ENCODE measurements at places on chromosomes 11 and 22.

GRCh38 chr22:27804470-27805297 lies 3.1 kb upstream of the MN1 start:
- DNase-seq = peak; percentile 81

- DNase-seq = no peak
Measured at GRCh38 chr11:44454666-44455065, 110.8 kb upstream of the CD82 start.

GRCh38 chr11:488992-489391 lies 18.1 kb downstream of the RNH1 start:
- DNase-seq = peak; percentile 24

GRCh38 chr11:47317064-47317828 lies 35.3 kb downstream of the MYBPC3 start:
- DNase-seq = no peak

DNA sequence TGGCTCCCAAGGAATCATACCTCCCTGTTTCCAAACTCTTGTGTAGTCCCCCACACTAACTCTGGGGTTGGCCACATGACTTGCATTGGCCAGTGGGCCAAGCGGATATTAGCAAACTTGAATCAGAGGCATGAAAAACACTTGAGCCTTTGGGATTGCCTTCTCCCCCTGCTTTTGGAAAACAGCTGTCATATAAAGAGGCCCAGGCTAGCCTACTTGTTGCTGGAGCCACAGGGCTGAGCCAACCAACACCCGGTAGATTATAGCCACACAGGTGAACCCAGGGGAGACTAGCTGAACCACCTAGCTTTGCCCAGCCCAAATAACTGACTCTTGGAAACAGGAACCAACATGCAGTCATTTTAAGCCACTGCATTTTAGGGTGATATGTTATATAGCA lies 354.8 kb downstream of the TENM4 start:
- no peak for DNase-seq

DNA sequence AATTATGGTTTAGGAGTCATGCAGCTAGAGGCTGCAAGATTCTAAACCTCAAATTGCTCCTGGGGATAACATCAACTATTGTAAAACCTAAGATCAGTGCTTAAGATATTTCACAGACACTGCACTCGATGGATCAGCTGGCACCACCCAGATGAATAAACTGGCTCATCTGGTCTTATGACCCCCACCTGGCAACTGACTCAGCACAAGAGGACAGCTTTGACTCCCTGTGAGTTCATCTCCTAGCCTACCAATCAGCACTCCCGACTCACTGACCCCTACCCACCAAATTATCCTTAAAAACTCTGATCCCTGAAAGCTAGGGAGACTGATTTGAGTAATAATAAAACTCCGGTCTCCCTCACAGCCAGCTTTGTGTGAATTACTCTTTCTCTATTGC lies 782 bp upstream of the TTC12 start:
- DNase-seq = no peak

DNA sequence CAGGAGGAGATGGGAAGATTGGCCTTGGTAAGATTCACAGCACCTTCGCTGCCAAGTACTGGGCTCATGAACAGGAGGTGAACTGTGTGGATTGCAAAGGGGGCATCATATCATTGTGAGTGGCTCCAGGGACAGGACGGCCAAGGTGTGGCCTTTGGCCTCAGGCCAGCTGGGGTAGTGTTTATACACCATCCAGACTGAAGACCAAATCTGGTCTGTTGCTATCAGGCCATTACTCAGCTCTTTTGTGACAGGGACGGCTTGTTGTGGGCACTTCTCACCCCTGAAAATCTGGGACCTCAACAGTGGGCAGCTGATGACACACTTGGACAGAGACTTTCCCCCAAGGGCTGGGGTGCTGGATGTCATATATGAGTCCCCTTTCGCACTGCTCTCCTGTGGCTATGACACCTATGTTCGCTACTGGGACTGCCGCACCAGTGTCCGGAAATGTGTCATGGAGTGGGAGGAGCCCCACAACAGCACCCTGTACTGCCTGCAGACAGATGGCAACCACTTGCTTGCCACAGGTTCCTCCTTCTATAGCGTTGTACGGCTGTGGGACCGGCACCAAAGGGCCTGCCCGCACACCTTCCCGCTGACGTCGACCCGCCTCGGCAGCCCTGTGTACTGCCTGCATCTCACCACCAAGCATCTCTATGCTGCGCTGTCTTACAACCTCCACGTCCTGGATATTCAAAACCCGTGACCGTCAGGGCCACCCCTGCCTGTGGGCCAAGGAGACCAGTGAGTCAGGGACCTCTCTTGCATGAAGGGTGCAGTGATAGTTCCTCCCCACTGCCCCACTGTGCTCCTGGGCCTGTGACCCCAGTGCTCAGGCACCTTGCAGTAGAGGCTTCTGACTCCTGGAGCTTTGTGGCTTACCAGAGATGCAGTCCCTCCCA lies 83.6 kb downstream of the BCR start:
- no peak for DNase-seq

- no peak for DNase-seq
Measured at GRCh38 chr11:113556036-113556435, 80.8 kb upstream of the DRD2 start.

DNA sequence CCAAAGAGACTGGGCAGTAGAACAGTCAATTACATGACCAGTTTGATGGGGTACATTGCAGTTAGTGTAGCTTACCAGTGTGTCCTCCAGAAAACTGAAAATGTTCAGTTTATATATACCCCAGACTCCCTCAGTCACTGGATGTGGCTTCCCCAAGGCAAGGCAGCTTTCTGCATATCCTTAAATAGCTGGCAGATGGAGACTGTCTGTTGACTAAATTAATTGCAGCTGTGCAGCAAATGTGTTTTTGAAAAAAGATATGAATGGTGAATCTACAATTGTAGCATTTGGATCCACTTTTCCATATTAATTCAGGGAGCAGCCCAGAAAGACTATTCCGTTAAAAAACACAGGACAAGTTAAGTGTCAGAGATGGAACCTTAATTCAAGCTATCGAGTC lies 565.1 kb upstream of the CCDC179 start:
- DNase-seq = no peak

DNA sequence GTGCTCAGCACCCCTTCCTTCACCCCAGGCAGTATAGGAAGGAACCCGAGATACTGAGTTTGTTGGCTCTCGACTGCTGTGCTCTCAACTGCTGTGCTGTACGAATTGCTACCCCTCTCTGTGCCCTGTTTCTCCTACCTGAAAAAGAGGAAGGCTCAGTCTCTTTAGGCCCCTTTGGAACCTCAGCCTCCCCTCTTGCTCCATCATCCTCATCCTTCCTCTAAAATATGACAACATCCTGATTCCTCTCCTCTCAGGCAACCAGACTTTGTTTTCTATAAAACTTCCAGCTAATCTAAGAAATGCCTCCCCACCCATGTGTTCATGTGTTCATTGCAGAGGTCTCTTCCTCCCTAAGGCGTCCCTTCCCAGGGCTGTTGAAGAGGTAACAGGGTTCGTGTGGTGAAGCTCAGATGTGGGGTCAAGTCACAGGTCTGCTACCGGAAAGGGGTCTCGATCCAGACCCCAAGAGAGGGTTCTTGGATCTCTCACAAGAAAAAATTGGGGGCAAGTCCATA lies 35.5 kb upstream of the CD82 start:
- no peak for DNase-seq

DNA sequence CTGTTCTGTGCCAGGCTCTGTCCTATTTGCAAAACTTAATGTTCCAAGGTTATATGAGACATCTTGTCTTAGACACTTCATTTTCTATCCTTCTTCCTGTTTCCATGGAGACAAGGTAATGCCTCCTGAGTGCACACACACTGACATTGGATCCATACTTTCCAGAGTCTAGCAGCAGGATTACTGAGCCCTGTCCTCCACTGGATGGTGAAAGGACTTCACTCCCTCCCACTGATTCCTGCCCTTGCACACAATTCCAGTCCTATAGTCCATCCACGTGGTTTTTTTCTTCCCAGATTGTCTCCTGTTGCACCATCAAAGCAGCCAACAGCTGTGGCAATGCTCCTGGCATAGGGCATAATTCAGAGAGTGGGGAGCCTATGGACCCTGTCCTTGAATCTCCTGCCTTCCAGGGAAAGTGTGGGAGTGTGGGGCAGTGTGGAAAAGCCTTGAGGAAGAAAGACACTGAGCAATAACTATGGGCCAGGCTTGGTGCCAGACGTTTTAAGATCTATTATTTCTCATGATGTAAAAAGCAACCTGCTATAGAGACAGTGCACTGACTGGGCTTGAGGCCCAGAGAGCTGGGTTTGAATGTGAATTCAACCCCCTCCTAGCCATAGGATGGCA lies 31.3 kb downstream of the SERPINH1 start:
- DNase-seq = no peak

GRCh38 chr11:20056950-20057943 lies 103.0 kb downstream of the DBX1 start:
- no peak for DNase-seq
